Stimulated activated CD4-positive, alpha-beta T cell treated with anti-CD3 and anti-CD28 coated beads, Interleukin-2, amount 100 ng/mL, for 24 hours (primary cell): ENCODE measurements at places on chromosomes 1 and 21.

DNA sequence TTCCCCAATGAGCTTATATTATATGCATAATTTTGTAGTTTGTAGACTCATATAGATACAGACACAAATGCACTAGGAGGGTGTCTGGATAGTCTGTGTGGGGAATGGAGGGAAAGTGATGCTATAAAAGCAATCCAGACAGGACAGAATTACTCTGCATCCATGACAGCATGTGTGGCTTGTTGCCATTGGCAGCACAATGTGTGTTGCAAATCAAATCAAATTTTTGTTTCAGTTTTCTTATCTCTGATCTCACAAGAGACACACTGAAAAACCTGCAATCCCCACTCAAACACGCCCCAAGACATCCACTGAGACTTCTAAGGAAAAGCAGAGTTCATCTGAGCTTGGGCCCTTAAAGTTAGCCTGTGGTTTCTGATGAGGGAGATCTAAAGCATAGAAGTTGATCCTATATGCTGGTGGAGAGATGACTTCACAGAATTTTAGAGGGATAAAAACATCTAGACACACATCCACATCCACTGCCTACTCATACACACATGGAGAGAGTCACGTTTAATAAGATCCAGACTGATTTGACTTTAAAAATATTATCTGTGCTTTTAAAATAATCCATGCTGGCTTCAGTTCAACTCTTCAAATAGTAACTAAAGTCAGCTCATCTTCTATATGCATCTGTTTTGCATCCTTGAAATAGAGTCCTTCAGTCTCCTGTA lies 313.0 kb upstream of the PLXNA2 start:
- no peak for DNase-seq

GRCh38 chr1:103448560-103448959 lies 76.9 kb upstream of the RNPC3 start:
- DNase-seq: no peak

- peak; percentile 56 for DNase-seq
Measured at GRCh38 chr21:39715804-39716397, 29.1 kb upstream of the IGSF5 start.

DNA sequence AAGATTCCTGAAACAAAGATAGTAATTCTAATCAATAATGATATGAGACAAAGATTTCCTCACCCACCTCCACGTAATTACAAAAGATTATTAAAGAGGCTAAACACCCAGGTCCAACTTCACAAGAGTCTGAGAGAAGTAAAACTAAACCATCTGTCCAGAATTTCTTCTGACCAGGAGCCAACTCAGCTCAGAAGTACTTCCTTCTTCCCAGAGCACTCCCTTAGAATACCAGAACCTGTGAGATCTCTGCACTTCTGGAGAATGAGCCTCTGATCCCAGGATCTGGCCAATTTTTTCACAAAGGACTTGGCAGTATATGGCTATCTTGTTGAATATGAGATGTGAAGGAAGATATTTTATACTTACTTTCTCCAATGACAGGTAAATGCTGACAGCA lies 120.6 kb upstream of the PALMD start:
- DNase-seq: no peak

DNA sequence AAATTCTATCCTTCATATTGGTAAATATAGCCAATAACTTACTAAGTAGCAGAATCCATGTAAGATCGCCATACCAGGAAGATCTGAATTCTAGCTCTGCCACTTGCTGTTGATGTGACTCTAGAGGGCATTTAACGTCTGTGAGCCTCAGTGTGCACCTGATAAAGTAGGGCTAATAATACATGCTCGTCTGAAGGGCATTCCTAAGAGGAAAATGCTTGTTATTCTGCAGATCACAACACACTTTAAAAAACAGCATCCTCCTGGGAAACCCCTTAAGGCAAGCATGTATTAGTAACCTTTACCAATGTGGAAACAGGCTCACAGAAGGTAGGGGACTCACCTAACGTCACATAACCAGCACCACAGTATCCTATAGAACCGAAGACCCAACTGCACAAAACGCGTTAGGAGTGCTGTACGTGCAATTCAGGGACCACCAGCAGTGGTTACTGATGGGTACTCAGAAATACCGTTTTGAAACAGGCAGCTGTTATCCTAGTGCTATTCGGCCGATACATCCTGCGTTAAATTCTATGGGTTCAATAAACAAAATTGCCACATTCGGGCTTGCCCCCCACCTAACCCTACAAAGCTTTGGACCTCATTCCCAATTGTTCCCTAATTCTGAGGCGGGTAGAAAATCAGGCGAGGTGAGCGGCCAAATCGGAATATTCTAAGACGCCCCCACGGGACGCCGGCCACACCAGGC lies 758 bp downstream of the DEPDC1 start:
- no peak for DNase-seq
